LoVo (cell line): ENCODE measurements at places on chromosomes 6 and 20.

DNA sequence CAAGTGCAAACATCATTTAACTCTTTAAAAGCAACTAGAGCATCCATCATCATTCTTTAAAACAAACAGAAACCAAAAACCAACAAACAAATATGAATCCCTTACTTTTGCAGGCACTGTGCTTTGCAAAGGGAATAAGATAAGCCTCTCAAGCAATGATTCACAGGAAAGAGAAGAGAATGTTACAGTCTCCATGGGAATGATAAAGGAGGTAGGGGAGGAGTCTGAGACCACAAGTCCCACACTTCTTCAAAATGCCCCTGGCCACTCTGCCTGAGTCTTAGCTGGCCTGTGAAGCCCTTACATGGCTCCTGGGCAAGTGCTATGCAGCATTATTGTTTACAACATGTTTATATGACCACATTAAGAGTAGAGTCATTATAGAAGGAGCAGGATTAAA lies 257.7 kb upstream of the MARCKS start:
- no peak for DNase-seq

GRCh38 chr6:32615885-32616532 lies 21.2 kb upstream of the HLA-DQA1 start:
- no peak for DNase-seq

DNA sequence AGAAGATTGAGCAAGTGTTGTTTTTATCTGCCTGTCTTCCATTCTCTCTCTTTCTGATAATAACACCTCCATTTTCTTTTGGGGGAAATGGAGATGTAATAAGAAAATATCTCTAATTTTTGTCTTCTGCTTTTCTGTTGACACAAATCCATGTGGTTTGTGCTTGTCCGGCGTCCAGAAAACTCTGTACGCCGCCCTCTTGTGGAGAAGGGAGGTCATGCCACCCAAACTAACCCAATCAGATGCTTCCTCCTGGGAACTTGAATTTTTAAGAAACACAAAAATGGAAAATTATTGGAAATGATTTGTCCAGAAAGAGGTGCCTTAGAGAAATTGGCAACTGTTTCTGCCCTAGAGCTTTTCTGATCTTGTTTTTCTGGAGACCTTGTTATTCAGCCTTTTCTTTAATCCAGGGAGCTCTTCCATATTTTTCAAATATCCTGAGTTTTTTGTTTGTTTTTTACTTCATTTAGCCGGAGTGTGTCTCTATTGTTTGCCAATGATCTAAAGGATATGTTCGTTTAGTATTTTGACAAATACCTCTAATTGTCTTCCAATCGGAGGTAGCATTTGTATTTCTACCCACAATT lies 17.8 kb upstream of the FNDC1 start:
- peak; percentile 41 for DNase-seq

- DNase-seq: no peak
Measured at GRCh38 chr6:115999235-115999634, 61.5 kb downstream of the FRK start.

DNA sequence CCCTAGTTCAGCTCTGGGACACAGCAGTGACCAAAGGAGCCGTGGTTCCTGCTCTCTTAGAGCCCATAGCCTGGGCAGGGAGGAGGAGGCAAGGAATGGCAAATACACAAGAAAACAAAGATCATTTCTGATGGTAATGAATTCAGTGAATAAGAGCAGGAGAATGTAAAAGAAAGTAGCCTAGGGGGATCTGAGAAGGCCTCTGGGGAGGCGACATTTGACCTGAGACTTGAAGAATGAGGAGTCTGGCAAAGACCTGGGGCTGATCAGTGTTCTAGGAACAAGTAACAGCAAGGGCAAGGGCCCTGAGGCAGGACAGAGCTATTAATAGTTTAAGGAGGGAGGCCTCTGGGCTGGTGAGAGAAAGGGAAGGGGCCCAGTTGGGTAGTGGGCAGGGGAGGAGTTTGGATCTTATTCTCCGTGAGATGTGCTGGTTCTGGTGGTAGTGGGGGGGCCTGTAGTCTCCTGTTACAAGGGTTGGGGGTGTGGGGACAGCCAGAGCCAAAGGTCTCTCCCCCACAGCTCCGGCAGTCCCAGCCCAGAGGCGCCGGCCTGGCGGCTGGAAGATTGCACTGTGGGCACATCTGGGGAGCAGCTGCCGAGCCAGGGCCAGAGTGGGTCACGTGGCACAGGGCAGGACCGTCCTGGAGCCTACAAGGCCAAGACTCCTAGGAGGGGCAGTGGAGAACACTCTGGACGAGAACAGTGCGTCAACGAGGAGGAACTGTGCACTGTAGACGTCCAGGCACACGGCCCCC lies 9.3 kb upstream of the ID1 start:
- DNase-seq: no peak

DNA sequence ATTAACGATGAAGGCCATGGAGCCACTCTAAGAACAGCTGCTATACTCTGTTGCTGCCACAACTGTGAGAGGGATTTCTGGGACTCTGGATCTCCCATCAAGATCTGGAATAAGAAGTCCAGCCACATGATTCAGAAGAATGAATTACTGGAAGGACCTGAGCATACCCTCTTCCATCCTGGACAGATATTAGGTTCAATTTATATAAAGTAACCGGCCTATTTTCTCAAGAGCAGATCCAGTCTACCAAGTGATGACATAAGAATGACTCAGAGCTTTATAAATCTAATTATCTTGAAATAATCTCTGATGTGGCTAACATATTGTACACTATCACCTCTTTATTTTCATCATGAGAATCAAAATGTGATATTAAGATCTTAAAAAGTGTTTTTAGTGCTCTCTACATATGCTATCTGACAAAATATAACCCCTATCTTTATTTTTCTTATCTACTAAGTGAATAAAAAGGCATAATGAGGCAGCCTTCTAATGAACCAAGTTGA lies 45.1 kb downstream of the COL9A1 start:
- DNase-seq: no peak

- DNase-seq: no peak
Measured at GRCh38 chr6:161918628-161919205, 644.9 kb upstream of the AGPAT4 start.

DNA sequence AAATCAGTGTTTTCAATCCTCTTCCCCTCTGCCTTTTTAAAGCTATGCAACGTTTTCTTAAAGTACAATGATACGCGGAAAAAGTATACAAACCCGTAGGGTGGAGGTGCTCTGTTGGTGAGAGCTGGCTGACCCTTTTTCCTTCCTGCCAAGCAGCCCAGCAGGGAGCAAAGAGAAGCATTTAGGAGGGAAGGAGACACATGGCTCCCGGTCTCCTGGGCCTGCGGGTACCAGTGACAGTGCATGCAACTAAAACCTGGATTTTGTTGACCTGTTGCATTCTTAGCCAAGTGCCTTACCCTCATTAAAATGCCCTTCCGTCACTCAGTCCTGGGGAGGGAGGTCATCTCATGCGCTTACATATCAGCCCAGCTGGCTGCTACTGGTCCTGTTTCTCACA lies 87.2 kb downstream of the SLX4IP start:
- DNase-seq: no peak
